A172 (cell line): ENCODE measurements at places on chromosomes 16 and 17.

- no peak for DNase-seq
Measured at GRCh38 chr16:907361-907760, 63.4 kb downstream of the LMF1 start.

DNA sequence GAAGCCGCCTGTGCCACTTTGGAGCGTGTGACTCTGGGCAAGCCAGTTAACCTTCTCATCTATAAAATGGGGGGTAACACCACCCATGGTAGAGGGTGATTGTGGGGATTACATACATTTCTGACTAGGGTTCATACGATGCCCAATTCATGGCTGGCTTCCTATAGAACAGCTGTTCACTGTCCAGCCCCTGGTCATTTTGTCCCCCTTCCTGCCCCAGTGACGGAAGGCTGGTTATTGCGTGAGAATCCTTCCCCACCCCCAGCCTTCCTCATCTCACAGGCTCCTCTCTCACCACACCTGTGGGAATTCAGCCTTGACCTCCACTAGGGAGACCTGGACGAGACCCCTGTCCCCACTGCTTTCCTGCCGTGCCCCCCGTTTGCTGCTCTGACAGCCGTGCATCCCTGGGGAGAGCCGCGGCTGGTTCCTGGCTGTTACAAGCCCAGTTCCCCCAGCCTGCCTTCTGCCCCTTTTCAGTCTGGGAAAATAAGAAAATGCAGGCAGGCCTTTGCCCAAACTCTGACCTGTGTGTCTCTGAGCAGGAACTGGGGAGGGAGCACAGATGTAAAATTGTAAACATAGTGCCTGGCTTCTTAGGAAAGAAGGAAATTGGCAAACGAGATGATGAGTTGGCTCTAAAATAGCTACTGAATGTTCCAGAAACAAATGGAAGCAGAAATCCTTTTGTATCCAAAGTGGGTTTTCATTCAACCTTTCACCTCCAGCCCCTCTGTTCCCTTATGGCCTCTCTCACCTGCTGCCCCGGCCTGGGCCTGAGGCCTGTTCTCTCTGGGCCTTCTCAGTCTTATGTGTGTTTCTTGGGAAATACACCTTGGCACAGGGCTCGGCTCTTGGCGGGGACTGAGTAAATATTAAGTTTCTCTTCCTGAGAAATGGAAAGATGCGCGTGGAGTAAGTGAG, 67.3 kb downstream of the OR1D5 start:
- DNase-seq = no peak

GRCh38 chr17:64331931-64332493, 58.6 kb downstream of the PECAM1 start:
- no peak for DNase-seq

DNA sequence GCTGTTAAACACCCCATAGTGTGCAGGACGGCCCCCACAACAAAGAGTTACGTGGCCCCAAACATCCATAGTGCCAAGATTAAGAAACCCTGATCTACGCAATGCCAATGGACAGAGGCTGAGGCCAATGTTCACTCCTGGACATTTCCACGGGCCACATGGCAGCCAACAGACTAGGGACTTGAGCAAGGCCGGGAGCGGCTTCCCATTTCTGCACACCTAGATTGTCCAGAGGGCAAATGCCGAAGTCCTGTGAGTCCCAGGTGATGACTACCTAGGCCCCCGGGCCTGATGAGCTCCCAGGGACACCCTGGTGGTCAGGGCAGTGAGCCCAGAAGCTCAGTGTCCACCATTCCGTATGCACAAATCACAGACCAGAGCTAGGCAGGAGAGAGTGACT, 95.5 kb downstream of the AMFR start:
- no peak for DNase-seq
